ENCODE measurements at places on chromosomes 5 and 9.

- DNase-seq, result no peak
These were observed 6.8 kb downstream of the ETF1 start for GRCh38 chr5:138536215-138536614.

- DNase-seq, result peak; percentile 96
These were observed 383.9 kb downstream of the MAT2B start for GRCh38 chr5:163889369-163889768.

DNA sequence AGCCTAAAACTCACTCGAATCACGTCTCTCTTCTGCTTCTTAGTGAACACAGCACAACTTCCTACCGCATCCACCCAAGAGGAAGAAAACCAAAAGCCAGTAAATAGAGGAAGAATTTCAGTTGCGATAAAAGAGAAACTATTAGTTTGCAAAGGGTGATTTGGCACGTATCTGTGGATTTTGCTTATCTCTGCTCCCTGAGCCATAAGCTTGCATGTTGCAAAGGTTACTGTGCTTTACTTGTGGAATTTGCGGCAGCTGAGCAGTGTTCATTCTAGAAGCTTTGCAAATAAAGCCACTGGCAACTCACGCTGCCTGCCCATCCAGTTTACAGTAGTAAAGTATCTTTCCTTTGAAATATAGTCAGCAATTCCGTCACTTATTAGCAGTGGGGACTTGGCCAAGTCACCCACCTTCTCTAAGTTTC, 149.0 kb upstream of the PCA3 start:
- no peak for DNase-seq

DNA sequence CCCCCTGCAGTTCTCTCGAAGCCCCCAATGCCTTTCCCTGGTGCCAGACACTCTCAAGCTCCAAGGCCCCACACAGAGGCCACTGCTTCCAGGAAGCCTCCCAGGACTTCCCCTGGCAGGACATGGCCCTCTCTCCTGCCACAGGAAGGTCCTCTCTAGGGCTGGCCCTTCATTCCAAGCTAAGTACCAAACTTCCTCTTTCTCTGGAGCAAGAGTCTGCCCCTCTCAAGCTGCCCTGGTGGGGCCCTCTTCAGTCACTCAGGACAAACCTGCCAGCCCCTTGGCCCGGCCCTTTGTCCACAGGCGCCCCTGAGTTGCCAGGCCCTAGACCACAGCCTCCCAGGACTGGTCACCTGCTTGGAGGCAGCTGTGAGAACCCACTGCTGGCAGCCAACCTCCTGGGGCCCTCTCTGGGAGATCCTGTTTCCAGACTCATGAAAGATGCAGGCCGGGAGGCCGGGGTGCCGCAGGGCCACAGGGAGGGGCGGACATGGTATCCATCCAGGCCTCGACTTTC, 6.6 kb downstream of the NINJ1 start:
- no peak for DNase-seq

- no peak for DNase-seq
These were observed 269.8 kb upstream of the RGMB start for GRCh38 chr5:98503616-98504015.

DNA sequence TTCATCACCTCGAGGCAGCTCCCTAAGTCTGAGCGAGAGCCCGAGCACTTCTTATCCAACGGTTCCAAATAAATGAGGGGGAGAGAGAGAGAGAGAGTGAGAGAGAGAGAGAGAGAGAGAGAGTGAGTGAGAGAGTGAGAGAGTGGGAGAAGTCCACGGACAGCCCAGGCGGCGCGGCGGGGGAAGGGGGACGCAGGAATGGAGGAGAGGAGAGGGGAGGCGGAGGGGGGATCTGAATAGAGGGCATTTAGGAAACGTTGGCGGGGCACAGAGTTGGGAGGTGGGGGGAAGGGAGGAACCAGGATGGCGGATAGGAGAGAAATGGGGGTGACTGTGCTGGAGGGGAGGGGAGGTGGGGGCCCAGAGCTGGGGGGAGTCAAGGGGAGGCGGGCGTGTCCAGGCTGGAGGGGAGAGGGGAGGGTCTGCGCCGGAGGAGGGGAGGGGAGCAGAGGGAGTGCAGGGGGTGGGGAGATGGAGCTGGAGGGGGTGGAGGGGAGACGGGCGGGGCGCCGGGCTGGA, 398 bp upstream of the BASP1 start:
- peak; percentile 34 for DNase-seq

- no peak for DNase-seq
These were observed 254.8 kb downstream of the NSG2 start for GRCh38 chr5:174300118-174300940.

DNA sequence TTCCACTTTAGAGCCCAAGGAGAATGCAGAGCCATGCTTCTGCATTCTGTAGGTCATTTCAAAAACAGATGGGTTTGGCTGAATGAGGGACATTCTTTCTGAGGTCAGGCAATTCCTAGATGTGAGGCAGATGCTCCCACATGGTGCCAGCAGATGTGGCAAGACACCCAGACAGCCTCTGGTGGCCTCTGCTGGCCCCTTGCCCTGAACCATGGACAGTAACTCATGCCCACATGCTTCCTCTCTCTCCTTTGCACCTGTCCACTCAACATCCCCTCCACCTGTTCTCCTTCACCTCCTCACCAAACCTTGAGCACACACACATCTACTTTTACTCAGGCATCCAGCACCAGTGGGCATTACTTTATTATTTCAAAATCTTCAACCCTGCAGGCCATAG, 252.3 kb downstream of the DNAH5 start:
- DNase-seq, result no peak

- DNase-seq, result no peak
These were observed 22.8 kb upstream of the RGMB start for GRCh38 chr5:98750693-98751092.

- no peak for DNase-seq
These were observed 972.4 kb upstream of the ACO1 start for GRCh38 chr9:31412081-31412480.

DNA sequence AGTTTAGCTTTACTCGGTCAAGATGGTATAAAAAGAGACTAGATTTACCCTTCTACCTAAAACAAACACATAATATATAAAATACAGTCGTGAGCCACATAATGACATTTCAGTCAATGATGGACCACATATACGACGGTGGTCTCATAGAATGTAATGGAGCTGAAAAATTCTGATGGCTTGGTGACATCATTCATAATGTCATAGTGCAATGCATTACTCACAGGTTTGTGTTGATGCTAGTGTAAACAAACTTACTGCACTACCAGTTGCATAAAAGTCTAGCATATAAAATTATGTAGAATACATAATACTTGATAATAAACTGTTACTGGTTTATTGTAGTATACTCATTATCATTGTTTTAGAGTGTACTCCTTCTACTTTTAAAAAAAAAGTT, 115.9 kb upstream of the GDNF start:
- DNase-seq, result no peak

- no peak for DNase-seq
These were observed 269.9 kb upstream of the MSX2 start for GRCh38 chr5:174454464-174454863.

DNA sequence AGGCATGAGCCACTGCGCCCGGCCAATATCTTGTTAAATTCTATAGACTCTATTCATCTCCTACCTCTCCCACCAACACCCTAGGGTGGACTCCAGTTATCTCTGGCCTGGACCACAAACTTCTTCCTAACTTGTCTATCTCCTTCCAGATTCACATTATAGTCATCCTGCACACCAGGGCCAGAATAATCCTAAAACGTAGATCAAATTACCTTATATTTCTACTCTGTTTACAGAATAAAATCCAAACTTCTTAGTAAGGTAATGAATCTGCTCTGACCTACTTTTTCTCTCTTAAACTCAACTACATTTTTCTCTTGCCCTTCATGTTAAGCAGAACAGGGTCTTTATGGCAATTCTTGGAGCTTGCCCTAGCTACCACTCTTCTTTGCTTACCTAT, 6.9 kb downstream of the ELL2 start:
- no peak for DNase-seq

DNA sequence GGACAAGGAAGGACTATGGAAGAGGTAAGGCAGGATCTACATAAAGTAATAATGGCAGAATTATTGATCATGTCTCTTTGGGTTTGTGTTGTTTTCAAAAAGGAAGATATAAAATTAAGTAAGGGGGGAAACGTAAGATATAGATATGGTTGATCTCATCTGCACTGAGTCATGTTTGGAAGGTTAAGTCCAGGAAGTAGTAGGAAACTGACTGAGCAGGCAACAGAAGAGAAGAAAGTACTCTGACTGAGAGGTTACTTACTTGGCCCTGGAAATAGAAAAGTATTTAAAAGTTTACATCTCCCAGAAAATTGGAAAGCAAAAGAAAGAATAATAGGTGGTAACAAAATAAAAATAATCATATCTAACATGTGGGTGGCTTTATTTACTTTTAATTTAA, 405.3 kb upstream of the RGMB start:
- no peak for DNase-seq

DNA sequence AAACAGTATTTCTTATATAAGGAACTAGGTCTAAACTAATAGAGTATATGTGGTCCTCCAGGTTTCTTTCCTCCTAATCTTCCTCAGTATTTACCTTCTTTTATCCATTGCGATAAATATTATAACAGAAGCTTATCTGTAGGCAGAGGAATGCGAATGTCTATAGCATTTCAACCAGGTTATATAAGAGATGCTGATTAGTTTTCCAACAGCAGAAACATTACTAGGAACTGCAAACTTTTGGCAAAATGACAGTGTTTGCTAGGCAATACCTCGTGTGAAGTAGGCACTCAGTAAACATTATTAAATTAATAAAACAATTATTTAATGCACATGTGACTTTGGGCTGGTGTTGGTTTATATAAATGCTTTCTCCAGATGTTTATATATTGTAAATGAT, 206.5 kb downstream of the GABRB2 start:
- no peak for DNase-seq

- DNase-seq, result no peak
These were observed 106.2 kb upstream of the LMX1B start for GRCh38 chr9:126507318-126508109.

DNA sequence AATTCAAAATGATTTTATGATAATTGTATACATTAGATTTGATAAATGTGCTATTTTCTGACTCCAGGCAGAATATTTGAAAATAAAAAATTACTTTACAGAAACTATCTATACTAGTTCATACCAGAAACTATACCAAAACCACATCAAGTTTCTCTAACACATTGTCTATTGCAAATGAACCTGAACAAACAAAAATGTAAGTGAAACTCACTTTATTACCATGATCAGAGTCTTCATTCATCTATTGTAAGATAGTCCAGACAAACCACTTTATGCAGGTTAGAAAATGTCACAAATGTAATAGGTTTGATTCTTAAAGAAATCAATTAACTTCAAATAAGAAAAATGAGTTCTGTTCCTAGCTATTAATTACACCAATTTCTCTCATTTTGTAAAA, 99.4 kb downstream of the OXCT1 start:
- no peak for DNase-seq

- no peak for DNase-seq
These were observed 55.4 kb upstream of the LRRTM2 start for GRCh38 chr5:138930371-138931097.

DNA sequence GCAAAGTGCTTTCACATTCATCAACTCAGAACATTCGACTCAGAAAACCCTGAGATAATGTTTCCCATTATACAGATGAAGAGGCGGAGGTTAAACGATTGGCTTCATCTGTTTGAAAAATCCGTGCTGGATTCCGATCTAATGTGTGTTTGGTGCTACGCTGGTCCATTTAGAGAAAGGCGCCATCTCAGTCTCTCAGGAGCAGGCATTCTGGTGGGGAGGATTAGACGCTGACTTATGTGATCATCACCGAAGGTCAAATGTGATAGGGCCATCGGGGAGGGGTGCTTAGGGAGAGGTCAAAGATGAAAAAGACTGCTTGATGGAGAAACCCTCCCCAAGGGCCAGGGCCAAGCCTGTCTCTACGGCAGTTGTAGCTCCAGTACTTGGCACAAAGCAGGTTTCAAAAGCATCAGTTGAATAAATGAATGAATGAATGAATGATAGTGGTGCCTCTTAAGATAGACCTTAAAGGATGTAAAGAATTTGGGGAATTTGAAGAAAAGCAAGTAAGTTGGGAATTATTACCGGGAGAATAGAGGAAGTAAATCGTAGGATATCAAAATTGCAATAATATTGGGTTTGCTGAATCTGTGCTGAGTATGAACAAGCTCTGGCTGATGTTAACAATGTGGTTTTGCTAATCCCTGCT, 160.6 kb upstream of the SHB start:
- DNase-seq, result no peak

DNA sequence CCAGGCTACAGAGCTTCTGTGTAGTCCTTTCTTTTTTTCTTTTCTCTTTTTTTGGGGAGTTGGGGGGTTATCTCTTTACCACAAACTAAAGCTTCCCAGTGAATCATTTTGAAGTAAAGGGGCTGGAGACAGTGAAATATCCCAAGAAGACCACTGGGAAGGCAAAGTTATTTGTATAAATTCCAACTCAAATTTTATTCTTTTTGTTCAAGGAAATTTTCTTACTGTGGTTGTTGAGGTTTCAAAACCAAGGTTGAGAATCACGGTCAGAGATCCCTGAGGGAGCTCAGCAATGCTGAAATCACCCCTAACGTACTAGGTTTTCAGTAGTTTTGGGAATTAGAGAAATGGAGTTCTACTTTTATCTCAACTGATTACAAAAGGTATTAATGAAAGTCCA, 175.7 kb downstream of the ARHGEF28 start:
- peak; percentile 24 for DNase-seq

GRCh38 chr9:12091865-12092527, 601.2 kb upstream of the TYRP1 start:
- DNase-seq, result no peak

DNA sequence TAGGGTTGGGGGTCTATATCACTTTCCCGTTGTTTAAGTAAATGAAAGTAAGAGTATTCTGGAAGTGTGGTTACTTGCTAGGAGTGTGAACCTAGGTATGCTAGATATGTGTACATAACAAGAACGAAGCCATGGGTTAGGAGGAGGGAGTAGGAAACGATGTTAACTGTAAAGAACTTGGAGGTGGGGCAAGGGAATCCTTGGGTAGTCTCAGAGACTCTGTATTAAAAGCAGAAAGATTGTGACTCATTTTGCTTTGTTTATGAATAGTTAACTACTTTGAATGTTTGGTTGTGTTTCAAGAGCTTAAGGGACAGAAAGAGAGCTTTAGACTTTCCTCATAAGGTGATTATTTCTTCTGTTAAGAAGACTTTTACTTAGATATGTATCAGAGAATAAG, 59.9 kb downstream of the TMEM252 start:
- no peak for DNase-seq

DNA sequence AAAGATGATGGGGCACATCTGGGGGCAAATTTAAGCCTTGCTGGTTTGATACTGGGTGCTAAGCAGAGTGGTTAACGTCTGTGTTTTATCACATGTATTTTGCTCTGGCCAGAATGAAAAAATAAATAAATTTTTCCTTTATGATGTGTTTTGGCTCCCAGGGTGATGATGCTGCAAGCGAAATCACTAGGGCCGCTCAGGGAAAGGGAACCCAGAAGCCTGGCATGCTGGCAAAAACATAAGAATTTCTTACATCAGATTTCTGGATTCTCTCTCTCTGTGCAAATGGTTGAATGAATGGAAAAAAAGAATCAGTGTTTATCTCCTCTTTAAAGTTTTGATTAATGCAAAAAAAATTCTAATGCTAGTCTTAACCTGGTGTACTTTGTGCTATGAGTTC, 1975.2 kb upstream of the C9orf72 start:
- DNase-seq, result no peak

All from fibroblast of skin of left quadriceps (primary cell).